Stimulated activated CD8-positive, alpha-beta memory T cell treated with anti-CD3 and anti-CD28 coated beads, Interleukin-12 subunit alpha, Interleukin-12 subunit beta, amount 100 ng/mL, for 4 hours (primary cell): ENCODE measurements at places on chromosomes 5 and 9.

GRCh38 chr5:66864240-66864884 is 268.2 kb downstream of the MAST4 start:
- DNase-seq: no peak

DNA sequence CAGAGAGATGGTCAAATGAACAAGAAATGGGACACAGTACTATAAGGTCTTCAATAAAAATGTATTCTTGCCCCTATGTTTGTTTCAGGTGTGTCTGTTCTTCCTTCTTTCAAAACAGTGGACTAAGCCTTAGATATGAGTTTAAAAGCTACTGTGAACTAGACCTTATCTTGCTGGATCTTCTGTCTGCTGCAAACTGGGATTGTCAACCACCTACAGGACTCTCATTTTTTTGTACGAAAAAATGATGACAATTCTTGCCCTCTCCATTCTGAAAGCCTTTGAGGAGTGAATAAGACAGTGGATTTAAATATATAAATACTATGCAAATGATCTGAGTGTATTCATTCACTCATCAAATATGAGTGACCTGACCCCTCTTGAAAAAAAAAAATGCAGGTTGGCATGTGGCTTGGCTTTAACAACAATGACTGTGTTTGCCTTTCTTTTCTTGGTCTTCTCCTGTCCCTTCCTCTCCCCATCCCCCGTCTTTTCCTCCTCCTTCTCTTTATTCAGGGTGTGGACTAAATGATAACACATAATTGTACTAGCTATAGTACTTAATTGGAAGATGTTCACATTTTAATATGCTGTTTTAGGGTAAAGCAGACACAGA is 235.5 kb upstream of the TRIM32 start:
- DNase-seq: no peak

- DNase-seq: no peak
Measured at GRCh38 chr5:146466521-146467349, 19.6 kb downstream of the TCERG1 start.

DNA sequence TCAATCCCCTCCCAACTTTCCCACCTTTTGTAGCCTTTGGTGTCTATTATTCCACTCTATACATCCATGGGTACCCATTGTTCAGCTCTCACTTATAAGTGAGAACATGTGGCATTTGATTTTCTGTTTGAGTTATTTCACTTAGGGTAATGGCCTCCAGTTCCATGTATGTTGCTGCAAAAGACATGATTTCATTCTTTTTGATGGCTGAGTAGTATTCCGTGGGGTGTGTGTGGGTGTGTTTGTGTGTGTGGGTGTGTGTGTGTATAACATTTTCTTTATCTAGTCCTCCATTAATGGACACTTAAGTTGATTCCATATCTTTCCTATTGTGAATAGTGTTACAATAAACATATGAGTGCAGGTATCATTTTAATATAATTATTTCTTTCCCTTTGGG is 157.5 kb upstream of the FSTL4 start:
- no peak for DNase-seq

DNA sequence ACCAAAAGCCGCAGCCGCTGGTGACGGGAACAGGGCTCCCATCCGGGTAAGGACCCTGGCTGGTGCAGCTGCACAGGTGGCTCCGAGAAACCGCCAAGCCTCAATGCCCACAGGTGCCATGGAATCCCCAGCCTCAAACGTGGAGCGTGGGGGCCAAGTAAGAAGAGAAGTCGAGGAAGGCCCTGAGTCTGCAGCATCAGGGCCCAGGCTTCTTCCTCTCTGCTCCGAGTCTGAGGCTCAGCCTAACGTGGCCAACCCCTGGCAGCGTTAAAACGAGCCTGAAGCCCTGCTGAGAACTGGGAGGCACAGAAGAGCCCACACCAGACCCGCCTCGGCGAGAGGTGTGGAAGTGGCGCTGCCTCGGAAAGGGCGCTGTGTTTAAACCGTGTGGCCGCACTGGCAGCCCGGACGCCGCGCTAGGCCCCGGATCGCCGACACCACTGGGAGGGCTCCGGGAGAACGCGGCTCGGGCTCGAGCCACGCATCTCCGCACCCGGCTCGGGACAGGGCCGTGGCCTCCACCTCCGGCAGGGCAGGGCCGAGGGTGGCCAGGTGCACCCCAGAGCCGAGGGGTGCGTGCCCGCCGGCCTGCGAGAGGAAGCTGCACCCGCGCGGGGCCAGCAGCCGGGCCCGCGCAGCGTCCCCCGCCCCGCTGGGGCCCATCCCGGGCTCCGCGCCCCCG is 730 bp downstream of the ZMYND19 start:
- DNase-seq: no peak

- DNase-seq: no peak
Measured at GRCh38 chr5:81787474-81788242, 36.8 kb upstream of the SSBP2 start.
